DMS 273 treated with DMSO at 0.1 percent for 48 hours (cell line): ENCODE measurements at places on chromosomes 6 and 20.

- DNase-seq: no peak
Measured at GRCh38 chr6:147223736-147224135, 19.5 kb downstream of the STXBP5 start.

GRCh38 chr6:143356101-143356880 is 94.2 kb downstream of the ADAT2 start:
- no peak for DNase-seq

GRCh38 chr20:37856932-37857660 is 45.8 kb upstream of the VSTM2L start:
- DNase-seq: no peak

- no peak for DNase-seq
Measured at GRCh38 chr6:35755278-35755924, 18.6 kb downstream of the ARMC12 start.

DNA sequence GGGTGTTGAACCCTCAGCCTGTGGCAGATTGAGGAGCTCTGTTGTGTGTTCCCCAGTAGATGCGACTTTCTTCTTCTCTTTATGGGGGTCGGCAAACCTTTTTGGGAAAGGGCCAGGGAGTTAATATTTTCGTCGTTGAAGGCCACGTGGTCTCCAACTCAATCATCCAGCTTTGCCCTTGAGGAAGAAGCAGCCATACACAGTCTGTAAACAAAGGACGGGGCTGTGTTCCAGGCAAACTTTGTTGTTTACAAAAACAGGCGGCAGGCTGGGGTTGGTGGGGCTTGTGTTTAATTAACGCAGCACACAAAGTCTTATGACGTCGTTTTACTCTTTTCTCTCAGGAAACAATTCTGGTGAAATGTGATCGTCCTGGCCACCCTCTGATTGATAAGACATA is 20.2 kb downstream of the KIF25 start:
- DNase-seq: no peak

GRCh38 chr6:168147205-168147738 is 68.3 kb upstream of the FRMD1 start:
- DNase-seq: no peak

GRCh38 chr6:84457276-84457675 is 229.8 kb upstream of the CEP162 start:
- no peak for DNase-seq

DNA sequence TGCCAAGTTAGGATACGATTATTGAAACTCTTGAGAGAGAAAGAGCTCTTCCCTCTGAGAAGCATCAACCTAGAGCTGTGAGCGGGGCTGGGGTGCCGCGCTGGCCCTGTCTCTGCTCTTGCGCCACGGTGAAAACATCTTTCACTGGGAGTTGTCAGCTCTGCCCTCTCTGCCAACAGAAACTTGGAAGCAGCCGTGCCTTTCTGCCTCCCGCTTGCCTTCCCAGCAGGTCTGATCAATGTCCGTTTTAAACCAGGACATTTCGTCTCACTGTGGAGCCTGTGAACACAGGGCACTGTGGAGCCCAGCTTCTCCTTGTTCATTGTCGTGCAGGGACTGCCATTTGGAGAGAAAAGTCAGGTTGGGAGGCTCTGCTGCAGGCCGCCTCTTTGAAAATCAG is 249.2 kb upstream of the PMEPA1 start:
- DNase-seq: no peak

DNA sequence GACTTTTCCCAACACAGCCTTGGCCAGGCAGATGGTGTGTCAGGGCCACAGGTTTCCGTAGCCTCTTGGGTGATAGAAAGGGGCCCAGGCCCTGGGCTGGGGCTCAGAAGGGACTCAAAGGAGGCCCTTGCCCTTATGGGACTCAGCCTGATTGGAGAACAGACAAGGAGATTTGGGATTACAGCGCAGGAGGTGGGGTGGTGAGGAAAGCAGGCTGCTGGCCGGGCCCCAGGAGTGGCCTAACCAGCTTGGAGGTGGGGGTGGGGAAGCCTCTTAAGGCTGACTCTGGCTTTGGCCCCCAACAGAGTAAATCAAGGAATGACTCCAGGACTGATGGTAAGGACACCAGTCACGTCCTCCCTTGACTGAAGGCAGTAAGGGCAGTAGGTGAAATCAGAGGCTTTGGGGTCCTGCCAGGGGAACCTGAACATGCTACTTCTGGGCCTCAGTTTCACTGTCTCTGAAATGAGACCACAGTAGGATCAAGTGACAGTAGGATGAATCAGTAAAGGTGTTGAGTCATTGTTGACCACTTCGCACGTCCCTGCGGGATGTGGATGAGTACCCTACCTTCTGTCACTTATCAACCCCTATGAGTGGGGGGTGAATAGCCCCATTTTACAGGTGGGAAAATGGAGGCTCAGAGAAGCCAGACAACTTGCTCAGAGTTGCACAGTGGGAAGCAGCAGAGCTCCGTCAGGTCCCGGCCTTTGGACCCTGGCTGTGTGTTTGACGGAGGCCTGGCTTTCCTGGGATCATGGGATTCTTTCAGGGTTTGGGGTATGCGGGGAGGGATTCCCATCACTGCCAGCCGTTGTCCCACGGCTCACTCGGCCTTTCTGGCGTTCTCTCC is 4.5 kb downstream of the SNAI1 start:
- DNase-seq: no peak

- DNase-seq: peak; percentile 16
Measured at GRCh38 chr6:37624606-37625574, 72.8 kb downstream of the MDGA1 start.

DNA sequence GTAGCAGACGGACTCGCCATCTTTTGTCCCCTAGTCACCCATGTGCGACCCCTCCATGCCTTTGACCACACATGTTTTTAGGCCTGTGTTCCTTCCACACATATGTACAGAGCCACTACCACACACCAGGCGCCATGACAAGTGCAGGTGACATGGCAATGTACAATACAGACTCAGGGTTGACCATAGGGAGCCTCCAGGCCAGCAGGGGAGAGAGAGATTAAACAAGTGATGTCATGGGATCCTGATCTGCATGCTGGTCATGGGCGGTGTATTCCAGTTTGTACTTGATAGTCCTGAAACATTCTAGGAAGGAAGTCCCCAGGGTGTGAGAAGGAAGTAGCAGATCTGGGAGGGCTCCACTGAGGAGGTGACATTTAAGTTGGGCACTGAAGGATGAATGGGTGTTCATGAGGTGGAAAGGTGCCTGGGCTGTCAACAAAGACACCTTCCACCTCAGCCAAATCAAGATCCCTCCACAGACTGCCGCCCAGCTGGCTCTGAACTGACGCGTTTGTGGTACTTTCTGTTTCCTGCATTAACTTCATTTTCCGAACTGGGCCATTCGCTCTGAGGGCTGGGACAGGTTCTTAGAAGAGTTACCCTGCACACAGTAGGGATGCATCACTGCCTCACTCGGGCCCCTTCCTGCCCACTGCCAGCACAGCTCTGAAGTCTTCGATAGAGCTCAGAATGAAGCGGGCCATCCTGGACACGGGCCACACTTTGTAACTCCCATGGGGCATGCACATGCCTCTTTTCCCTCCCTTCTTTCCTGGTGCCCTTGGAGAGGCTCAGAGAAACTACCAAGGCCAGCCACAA is 94.0 kb downstream of the NOL4L start:
- no peak for DNase-seq
